ENCODE measurements at places on chromosomes 16 and 17.

DNA sequence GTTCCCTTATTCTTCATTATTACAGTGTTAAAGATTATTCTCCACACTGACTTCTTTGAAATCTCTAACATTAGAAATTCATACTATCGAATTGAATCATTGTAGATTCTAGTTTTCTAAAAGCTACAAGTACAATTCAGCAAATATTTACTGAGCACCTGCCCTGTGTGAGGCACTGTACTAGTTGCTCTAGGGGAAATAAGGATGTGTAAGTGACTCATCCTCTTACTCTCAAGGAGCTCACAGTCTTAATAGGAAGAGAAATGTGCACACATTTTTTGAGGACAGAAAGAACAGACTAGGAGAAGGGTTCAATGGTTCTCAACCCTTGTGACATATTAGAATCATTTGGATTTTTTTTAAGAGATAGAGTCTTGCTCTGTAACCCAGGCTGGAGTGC is 7.7 kb upstream of the SLFN12L start:
- DNase-seq, result no peak

DNA sequence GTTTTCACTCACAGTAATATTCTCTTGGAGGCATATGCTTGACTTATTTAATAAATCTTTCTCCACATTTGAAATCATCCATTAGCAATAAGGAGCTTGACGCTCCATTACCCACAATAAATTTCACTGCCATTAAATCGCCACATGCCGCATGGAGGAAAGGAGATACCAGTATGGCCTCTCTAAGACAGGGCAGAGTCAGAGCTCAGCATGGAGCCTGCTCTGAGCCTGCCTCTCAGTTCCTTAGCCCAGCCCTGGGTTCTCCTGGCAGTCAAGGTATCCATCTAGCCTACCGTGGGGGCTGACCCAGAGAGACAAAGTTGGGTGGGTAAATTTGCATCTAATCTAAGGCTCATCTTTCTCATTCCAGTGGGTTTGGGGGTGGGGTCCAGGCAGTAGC is 80.3 kb upstream of the CES5A start:
- DNase-seq, result no peak

- no peak for DNase-seq
Measured at GRCh38 chr17:12665263-12666210, at the start of gene MYOCD. MYOCD (plus strand) TSS chr17:12665890; CDS start chr17:12666189, 299 bp downstream.

GRCh38 chr17:80981062-80981902 is 10.4 kb upstream of the CHMP6 start:
- DNase-seq, result peak; percentile 39

DNA sequence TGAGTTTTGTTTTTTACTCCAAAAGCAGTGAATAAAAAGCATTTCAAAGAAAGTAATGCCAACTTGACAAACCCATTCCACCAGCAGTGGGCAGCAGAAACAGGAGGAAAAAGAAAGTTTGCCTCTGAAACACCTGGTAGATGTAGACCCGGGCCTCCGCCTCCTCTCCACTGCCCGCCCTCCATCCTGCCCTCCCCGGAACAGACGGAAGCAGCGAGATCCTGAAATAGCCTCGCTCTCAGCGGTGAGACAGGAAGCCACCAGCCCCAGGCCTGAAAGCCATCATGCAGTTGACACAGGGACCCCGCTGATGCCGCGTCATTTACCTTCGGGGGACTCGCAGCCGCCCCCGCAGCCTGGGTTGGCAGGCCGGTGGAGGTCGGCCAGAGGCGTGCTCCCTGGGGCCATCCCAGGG is 67.8 kb downstream of the C16orf78 start:
- peak; percentile 70 for DNase-seq

DNA sequence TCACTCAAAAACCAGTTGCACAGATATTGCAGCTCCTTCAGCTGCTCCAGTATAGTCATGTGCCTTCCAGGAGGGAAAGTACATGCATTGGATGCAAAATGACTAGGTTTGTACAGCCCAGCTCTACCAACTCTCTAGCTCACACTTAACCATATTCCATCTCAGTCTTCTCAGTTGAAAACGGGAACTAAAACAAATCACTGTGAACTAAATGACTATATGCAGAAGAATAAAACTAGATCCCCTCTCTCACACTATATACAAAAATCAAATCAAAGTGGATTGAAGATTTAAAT is 24.9 kb downstream of the DCUN1D3 start:
- DNase-seq, result no peak

- DNase-seq, result no peak
Measured at GRCh38 chr17:34156741-34157589, 98.1 kb upstream of the CCL2 start.

DNA sequence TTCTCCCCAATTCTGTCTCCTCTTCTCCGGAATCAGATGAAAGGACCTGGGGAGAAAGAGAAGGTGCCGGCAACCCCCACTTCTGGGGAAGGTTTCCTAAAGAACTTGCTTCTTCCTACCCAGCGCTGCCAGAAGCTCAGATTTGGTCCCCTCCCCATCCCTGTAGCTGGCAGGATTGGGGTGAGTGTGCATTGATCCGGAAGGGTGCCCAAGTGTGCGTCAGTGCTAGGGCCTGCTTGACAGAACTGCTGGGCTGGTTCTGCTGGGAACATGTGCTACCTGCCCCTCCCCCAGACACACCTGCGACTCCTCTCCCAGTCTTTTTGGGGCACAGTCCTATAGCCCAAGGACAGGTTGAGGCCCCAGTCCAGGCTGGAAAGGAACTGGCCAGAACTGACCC is 3.3 kb downstream of the ARL4D start:
- DNase-seq, result no peak

- DNase-seq, result peak; percentile 35
Measured at GRCh38 chr17:77373299-77374169, 232.8 kb downstream of the SEC14L1 start.

DNA sequence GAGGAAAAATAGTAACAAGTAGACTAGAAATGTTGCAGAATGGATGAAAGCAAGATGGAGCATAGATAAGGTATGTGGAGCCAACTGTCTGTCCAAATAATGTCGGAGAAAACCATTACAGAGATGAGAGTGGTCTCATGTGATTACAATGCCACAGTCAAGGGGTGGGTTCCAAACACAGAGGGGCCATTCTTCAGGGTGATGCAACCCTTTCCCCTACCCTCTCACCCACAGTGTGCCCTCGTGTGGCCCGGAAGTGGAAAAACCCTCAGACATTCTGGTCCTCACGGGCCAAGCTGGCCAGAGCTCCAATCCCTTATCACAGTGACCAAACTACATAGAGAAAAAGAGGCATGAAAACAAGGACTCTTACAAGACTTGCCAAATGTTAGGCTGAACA is 17.7 kb upstream of the HS3ST3A1 start:
- no peak for DNase-seq

DNA sequence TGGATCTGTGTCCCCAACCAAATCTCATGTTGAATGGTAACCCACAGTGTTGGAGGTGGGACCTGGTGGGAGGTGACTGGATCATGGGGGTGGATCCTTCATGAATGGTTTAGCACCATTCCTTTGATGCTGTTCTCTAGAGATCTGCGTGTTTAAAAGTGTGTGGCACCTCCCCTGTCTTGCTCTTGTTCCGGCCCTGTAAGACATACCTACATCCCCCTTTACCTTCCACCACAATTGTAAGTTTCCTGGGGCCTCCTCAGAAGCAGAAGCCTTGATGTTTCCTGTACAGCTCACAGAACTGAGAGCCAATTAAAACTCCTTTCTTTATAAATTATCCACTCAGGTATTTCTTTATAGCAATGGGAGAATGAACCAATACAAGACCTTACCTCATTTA is 257.7 kb downstream of the XYLT1 start:
- DNase-seq, result peak; percentile 4

DNA sequence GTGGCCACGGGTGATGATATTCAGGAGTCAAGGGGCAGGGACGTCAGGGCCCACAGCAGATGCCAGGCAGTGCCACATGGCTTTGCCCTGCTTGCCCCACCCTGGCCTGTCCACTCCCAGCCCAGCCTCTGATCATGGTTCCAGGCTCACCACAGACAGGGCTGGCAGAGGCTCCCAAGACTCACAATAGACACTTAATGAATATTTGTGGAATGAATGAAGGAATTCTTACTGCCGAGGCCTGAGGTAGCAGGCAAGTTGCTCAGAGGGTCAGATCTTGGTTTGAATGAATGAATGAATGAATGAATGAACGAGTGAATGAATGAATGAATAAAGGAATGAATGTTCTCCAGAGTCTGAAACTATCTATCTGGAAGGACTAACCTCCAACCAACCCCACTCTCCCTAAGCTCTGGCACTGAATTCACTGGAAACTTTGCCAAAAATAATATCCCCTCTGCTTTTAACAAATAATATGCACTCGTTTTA is 60.9 kb downstream of the RAI1 start:
- no peak for DNase-seq

DNA sequence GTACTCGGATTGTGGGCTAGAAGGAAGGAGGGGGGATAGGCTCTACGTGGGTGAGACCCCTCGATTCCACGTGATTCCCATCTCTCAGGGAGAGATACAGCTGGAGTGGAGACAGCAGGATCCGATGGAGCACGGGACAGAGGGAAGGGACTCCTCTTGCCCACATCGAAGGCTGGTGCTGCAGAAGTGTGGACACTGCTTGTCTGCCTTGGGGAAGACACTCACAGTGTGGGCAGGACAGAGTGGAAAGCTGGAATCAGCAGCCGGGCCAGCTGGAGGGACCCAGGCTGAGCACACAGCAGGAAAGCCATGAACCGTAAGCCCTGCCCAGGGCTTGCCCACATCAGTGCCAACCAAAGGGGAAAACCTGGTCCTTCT is 42.1 kb upstream of the RPH3AL start:
- DNase-seq, result no peak

DNA sequence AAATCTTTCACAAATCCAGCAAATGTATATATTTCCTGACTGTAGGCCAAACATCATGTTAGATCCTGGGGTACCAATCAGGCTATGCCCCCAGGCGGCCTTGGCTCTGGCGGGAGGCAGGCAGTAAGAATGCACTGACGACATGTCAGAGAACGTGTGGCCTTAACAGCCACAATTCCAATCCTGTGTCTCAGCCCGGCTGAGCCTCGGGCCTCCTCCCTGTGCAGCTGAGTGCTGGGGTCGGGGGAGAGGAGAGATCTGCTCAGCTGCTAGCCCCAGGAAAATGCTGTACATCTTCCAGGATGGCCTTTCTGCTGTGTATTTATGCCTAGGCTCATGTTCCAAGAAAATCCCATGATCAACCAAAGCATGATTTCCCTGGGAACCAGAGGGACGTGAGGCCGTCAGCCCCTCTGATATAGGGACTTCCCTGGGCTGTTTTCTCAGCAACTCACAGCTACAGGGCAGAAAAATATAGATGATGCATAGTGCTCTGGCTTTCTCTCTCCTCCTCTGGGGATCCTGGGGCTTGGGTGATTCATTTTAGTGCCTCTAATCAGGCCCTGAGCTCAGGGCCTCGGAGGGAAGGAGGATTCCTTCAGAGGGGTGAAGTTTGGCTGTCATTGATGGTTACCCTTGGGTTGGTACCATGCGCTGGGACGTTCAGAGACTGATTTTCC is 604.0 kb downstream of the HS3ST4 start:
- no peak for DNase-seq

DNA sequence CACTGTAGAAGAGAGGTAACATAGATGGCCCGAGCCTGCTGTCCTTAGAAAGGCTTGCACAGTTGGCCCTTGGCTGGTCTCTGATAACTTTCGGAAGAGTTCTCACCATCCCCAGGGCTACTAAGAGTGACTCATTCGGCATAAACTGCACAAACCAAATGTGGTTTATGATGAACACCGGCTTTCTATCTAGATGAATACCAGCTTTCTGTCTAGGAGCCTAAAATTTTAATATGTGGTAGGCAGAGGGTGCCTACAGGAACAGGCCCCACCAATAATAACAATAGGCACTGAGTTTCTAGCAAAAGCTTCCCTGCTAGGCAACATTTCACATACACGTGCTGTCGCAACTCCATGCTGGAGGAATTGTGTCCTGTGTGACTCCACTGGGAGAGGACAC is 15.4 kb downstream of the CNOT1 start:
- no peak for DNase-seq

- DNase-seq, result no peak
Measured at GRCh38 chr17:14310101-14310500, 9.2 kb downstream of the HS3ST3B1 start.

DNA sequence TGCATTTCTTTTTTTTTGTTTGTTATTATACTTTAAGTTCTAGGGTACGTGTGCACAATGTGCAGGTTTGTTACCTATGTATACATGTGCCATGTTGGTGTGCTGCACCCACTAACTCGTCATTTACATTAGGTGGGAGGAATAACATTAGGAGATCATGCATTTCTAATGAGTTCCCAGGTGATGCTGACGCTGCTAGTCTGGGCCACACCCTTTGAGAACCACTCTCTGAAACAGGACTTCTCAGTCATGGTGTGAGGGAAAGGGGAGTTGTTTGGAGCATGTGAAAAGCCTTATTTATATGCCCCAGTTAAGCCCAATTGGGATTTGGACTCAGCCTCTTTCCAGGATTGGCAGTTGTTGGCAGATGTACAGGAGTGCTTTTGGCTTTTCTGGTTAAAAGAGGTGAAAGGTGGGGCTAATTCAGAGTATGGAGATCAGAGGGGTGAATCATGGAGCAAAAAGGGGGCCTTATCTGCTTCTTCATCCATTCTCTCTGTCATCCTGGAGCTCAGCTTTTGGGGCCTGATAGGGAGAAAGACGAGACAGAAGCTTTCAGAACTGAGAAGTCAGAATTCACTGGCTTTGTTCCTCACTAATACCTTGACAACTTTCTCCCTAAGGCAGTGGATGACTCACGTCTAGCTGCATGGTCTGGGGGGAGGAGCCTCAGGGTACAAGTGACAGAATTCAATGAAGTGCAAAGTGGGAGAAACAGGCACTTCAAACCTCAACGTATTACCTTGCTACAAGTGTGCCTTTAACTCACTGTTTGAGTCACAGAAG is 180.0 kb upstream of the CACNG3 start:
- DNase-seq, result peak; percentile 5
